ENCODE measurements at places on chromosomes 5 and 9. TPM values are rescaled to one million over a fixed set of nuclear protein-coding genes. Genes with fewer than 3 reads are reported as not detected.

Gene BHMT2
- not detected for total RNA-seq

Gene KCNMB1
- not detected for total RNA-seq

Gene SH3RF2
- total RNA-seq: 0.11 TPM

Gene SPATA31A3
- total RNA-seq: not detected

Gene PALM2AKAP2
- 0.27 TPM for total RNA-seq

Gene HAVCR1
- not detected for total RNA-seq

Gene NEUROG1
- total RNA-seq: not detected

Gene PCDHGB1
- not detected for total RNA-seq

Gene ARL14EPL
- not detected for total RNA-seq

Gene GLRA1
- total RNA-seq: not detected

Gene NUTM2G
- total RNA-seq: not detected

Gene N4BP3
- total RNA-seq: 7.8 TPM

Gene TRIM23
- 6.3 TPM for total RNA-seq

Gene CD274
- 33.7 TPM for total RNA-seq

Gene SNCB
- not detected for total RNA-seq

Gene GADD45G
- 16.7 TPM for total RNA-seq

Gene TMEM252
- total RNA-seq: not detected

Gene ANKDD1B
- not detected for total RNA-seq

Gene LCNL1
- total RNA-seq: not detected

Gene UBE2B
- 84.1 TPM for total RNA-seq

Gene EGR1
- total RNA-seq: 20.0 TPM

Gene PCDHGB6
- total RNA-seq: 0.08 TPM

Gene PCDHAC1
- 0.05 TPM for total RNA-seq

Gene LRRC19
- total RNA-seq: not detected

Gene MYOZ3
- 0.21 TPM for total RNA-seq

Measured in activated T-cell treated with anti-CD3 and anti-CD28 coated beads, Interleukin-2, amount 50 U/mL, for 4 hours (primary cell).